Heart left ventricle (tissue), 16 donors: ENCODE measurements at places on chromosomes 16 and 17. TPM values are rescaled to one million over a fixed set of nuclear protein-coding genes. Genes with fewer than 3 reads are reported as not detected.

KCNJ18 gene
- polyA plus RNA-seq, result not detected

PRSS27 gene
- 0.38 TPM for polyA plus RNA-seq

CLUH gene
- 123 TPM for polyA plus RNA-seq

DNA sequence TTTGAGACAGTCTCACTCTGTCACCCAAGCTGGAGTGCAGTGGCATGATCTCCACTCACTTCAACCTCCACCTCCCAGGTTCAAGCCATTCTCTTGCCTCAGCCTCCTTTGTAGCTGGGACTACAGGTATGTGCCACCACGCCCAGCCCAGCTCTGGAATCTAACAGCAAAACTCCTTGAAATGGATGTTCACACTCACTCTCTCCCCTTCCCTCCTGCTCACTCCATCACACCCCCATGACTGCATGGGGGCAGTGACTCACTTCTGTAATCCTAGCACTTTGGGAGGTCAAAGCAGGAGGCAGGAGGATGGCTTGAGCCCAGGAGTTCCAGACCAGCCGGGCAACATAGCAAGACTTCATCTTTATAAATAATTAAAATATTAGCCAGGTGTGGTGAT is 11.1 kb upstream of the TFAP4 start:
- no peaks in the 10 kb centered on the region for H3K27me3 ChIP-seq
- H3K4me1 ChIP-seq, result peaks cover 10% of the 10 kb centered on the region
- H3K36me3 ChIP-seq, result no peaks in the 10 kb centered on the region
- H3K4me3 ChIP-seq, result no peak overlapping the region
- no peak for DNase-seq

GRCh38 chr17:36089339-36089865 is 541 bp downstream of the CCL3 start:
- no peak for DNase-seq
- no peaks in the 10 kb centered on the region for H3K4me1 ChIP-seq
- no peak overlapping the region for H3K4me3 ChIP-seq
- H3K36me3 ChIP-seq, result no peaks in the 10 kb centered on the region
- H3K27me3 ChIP-seq, result peaks cover 4% of the 10 kb centered on the region
